GM13976 (cell line): ENCODE measurements at places on chromosomes 13 and 19.

DNA sequence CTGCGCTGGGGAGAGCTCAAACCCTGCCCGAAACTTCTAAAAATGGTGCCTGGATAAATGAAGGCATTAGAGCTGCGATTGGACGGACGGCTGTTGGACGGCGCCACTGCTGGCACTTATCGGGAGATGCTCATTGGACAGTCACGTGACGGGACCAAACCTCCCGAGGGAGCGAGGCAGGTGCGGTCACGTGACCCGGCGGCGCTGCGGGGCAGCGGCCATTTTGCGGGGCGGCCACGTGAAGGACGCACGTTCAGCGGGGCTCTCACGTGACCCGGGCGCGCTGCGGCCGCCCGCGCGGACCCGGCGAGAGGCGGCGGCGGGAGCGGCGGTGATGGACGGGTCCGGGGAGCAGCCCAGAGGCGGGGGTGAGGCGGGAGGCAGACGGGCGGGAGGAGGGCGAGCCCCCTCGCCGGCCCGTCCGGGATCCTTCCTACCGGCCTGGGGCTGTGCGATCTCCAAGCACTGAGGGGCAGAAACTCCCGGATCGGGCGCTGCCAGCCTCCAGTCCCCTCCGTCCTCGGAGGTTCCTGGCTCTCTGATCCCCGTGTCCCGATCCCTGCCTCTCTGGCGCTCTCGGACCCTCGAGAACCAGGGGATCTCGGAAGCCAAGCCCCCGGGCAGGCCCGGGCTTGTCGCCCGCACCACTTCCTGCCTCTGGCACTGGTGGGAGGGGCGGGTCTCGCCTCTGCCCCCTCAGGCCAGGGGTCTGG is at the start of gene BAX:
Gene BAX, plus strand, starts transcription at position 281 of the 713 bp plus-strand sequence. Its CDS starts 54 bp downstream, at position 335.
- peak; percentile 98 for DNase-seq

- DNase-seq, result peak; percentile 69
Observed at GRCh38 chr19:6260912-6261650, 18.7 kb downstream of the MLLT1 start.

DNA sequence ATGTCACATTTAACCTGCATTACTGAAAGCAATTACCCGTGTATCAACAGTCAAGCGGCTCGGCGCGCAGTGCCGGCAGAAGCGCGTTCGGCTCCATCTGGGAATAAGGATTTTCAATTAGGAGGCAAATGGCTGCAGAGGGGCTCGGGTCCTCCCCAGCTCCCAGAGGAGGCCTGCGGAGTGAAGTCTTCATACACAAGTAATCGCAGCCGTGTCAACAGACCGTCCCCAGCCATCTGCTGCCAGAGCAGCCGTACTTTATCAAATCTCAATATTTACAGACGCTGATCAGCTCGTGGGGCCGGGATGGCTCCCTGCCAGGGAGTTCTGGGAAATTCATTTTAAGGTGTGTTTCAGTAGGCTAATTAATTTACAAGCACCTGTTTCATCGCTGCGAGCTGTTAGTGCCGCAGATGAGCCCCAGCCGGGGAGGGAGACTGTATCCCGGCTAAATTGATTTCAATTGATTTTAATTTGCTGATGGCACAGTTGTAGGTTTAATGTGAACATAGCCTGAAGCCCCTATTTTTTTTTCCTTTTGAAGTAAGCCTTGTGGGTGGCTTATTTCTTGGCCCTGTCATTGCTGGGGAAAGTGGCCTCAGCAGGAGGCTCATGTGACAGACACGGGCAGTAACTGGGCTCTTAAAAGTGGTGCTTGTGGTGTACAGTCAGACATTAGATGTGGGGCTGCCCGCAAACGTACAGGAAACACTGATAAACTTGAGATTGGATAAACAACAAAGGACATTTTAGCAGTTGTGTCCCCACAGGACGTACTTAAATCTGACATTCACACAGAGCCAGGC is 252.7 kb downstream of the TEX29 start:
- no peak for DNase-seq

DNA sequence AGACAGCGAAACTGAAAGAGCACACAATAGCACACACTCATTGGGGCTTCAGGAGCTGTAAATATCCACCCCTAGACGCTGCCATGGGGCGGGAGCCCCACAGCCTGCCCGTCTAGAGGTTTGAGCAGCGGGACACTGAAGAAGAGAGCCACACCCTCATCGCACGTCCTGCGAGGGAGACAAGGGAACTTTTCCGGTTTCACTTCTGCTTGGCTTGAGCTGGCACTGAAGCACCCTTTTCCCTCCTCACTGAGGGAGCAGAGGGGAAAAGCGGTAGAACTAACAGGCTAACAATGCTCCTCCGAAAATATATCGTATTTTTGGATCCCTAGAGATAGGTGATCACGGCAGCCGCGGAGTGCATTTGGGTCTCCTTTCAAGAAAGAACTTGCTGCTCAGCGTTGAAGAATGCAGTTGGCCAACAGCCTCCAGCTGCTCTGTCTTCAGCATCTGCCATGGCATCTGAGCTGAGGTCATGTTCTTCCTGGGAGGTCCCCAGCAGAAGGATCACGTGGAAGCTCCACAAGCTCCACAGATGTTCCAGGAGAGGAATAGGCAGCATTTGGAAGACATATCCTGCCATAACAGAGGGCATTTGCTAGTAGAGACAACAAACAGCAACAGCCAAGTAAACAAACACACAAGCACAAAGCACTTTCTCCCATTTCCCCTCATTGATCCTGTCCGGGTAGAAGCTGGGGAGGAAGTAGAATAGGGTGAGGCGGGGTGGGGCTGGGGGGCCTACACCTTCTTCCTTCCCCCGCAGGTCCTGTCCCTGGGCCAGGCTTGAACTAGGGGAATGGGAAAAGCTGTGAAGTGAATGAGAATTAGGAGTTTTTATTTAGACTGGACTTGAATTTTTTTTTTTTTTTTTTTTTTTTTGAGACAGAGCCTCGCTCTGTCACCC is 44.8 kb upstream of the ALOX5AP start:
- DNase-seq, result no peak

DNA sequence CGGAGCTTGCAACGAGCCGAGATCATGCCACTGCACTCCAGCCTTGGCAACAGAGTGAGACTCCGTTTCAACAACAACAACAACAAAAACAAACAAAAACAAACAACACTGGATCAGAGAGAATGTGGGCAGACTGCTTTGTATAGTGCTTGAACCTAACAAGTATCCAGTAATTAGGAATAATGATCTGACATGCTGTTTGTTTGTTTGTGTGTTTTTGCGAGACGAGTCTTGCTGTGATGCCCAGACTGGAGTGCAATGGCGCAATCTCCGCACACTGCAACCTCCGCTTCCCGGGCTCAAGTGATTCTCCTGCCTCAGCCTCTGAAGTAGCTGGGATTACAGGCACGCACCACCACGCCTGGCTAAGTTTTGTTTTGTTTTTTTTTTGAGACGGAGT is 14.0 kb downstream of the SAE1 start:
- DNase-seq, result no peak
